ENCODE measurements at places on chromosomes 3 and 15. TPM values are rescaled to one million over a fixed set of nuclear protein-coding genes. Genes with fewer than 3 reads are reported as not detected.

CCDC33 gene
- total RNA-seq, result 0.11 TPM

GRCh38 chr15:39887211-39887610, 32.9 kb downstream of the GPR176 start:
- no peak for DNase-seq

DNA sequence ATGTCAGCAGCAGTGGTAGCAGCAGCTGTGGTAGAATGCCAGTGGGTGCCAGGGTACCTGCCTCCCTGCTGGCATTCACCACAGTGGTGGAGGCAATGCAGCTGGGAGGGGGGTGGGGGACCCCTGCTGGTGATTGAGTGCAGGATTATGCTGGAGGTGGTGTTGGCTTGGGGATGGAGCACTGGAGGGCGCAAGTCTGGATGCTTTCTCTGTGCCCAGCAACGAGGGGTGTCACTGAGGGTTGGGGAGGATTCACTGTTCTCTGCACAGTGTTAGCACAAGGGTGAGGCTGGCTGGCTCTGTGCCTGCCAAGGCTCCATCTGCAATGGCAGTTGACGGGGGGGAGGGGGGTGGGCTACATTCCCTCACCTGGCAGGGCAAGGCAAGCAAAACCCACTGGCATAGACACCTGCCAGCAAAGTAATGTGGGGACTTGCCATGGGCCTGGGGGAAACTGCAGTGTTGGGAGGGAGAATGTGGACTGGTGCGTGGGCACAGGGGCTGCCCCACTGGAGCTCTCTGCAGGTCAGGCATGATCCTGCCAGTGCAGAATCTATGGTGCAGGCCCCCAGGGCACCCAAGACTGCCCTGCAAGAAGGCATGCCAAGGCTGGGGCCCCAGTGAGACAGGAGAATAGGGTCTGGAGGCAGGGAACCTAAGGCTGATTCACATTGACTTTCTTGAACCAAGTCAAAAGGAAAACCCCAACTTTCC, 64.3 kb downstream of the MINDY4B start:
- DNase-seq, result no peak

ANKUB1 gene
- total RNA-seq, result not detected

DNA sequence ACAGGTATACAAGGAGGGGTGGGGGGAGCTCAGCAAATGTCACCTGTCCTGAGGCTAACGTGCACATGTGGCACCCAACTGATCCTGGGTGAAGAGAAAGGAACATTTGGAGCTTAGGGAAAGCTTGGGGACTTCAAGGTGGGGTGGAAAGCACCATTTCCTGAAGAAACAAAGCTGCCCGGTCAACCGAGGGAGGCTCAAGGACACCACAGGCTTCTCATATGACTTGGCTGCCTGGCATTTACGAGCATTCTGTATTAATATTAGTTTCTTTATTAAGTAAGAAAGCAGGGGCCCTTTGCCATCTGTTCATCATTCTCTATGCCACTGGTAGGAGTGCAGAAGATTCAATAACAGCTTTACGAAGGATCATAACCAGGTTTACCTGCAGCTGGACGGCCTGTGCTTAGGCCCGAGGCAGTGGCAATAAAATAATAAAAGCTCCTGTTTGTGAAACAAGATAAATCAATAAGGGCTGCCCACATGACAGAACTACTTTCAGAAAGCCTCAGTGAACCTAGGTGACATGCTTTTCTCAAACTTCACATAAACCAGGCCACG, 54.0 kb downstream of the ETV5 start:
- no peak for DNase-seq

DNA sequence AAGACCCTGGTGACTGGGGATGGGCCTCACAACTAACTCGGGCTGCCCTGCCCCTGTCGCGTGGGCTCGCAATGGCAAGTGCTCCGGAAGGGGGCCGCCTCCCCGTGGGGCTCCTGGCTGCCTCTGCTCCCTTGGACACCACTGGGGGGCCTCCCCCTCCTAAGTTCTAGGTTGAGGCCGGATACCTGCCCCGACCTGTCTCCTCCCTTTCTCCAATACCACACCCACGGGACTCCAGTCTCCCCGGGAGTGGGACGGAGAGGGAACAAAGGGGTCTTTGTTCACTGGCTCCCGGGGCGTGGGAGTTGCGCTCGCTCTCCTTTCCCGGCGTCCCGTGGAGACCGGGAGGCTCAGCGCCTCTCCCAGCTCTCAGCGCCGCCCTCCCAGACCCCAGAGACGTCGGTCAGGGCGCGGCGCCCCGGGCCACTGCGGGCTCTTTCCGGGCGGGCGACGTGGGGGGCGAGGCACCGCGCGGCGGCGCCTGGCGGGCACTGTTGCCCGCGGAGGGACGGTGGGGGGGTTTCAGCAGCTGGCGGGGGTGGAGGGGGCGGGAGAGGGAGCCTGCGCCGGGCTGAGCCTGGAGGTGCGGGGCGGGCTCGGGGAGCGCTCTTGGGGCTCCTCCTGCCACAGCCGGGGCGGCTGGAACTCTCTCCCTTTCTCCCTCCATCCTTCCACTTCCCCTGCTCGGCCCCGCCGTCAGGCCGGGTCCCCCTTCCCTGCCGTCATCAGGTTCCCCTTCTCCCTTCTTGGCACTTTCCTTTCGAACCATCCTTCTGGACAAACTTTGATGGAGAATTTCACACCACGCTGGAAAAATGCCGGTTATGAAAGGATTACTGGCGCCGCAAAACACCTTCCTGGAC, at the start of gene KCNH8:
TSS of gene KCNH8 (plus strand) at position 606 of the 863 bp plus-strand sequence. CDS start at position 816, 210 bp downstream.
- DNase-seq, result no peak

GRCh38 chr3:161388855-161389254, 17.5 kb upstream of the SPTSSB start:
- no peak for DNase-seq
